ENCODE measurements at places on chromosomes 7 and 10.

GRCh38 chr7:130741331-130741995 is 7.5 kb upstream of the KLF14 start:
- DNase-seq = no peak

- no peak for DNase-seq
These were observed 1397.6 kb downstream of the GATA3 start for GRCh38 chr10:9452056-9452455.

GRCh38 chr7:118327174-118327573 is 102.7 kb downstream of the ANKRD7 start:
- DNase-seq = no peak

DNA sequence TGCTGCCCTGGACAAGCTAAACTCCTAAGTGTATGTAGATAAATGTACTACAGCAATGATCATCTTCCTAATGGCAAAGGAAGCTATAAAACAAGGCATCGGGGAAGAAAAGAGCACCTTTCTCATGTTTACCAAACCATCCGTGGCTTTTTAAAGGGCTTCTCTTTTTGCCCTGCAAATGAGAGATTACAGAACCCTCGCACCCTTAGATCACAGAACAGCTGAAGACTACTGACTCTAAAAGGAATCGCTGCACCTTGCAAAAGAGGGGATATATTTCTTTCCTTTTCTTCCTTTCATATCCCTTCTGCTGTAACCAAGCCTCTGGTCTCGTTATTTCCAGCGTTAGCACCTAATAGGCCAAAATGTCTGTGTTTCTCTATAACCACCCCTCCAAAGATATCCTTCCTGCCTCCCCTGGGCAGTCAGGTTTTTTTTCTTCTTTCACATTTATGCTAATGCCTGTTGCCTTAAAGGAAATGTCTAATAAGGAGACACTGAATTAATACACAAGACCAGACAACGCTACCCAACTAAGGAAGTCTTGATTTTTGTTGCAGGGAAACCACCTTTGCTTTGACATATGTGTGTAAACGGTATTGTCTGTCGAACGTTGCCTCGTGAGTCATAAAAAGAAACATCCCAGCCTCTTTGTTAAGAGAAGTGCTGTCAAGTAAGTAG is 10.5 kb downstream of the ST8SIA6 start:
- DNase-seq = no peak

DNA sequence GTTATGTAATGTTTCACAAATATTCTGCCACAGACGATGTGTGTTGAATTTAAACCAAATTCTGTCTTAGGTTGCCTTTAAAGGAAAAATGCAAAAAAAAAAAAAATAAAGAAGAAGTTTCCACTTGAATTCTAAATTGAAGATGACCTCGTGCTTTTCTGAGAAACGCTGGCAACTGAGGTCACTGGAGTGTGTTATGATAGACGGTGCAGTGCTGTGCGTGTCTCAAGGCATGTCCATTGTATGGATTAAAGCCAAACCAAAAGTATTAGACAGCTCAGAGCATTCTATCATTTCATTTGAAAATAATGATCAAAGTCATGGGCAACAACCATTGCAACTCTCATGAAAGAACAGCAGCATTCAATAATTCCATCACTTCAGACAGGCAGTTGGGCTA is 483.9 kb downstream of the GRM8 start:
- no peak for DNase-seq

GRCh38 chr10:103584216-103585010 is 90.9 kb downstream of the NEURL1 start:
- no peak for DNase-seq

GRCh38 chr10:86666538-86666937 is 1.8 kb upstream of the LDB3 start:
- no peak for DNase-seq

GRCh38 chr7:140885735-140886334 is 38.9 kb downstream of the BRAF start:
- DNase-seq = no peak

DNA sequence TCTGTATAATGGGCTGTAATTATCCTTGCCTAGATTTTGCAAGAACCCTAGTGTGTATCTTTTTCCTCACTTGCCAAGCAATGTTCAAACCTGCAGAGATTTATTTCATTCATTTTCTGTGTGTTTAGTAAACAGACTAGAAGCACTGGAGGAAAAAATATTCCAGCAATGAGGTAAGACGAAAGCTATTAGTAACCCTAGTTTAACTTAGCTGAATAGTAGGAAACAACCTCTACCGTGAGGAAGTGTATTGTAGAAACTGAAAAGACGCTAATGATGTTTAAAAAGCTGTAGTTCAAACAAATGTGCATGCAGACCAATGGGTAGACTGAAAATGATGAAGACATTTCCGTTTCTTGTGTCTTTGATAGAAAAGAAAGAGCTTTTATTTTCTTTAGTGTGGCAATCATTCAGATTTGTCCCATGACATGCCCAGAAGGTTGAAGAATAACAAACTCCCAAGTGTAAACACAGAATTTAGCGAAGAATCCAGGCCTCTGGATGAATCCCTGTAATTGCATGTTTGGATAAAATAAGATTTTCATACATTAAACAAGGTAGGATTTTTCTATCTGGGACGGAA is 20.7 kb downstream of the CAV1 start:
- no peak for DNase-seq

DNA sequence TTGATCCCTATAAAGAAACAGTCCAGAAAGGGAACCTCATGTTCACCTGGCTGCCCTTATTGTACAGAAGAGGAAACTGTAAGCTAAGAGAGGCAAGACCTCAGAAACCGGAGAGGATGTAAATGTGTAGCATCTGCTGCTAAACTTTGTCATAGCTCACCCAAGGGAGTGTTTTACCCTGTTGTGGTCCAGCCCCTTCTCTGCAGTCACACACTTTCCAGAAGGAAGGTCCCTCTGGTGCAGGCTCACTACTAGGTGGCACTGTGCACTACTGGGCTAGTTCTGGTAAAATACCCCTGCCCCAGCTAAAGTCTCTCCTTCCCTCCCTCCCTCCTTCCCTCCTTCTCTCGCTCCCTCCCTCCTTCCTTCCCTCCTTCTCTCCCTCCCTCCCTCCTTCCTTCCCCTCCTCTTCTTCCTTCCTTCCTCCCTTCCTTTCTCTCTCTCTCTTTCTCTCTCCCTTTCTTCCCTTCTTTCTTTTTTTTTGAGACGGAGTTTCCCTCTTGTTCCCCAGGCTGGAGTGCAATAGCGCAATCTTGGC is 42.5 kb upstream of the LCOR start:
- DNase-seq = no peak

DNA sequence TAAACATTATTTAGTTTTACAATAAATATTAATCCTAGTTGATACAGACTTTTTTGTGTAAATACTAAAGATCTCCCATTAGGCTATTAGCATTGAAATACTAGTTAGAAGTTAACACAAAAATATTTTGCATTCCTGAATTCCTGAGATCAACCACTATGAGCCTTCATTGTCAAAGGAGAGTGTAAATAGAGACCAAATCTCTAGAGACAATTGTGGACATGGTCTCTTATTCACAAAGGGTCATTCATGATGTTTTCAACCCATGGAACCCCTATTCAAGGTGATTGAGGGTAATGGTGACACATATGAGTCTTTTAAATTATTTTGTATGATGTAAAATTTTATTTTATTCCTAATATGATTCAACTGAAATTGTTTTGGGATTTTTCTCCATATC is 1454.8 kb upstream of the LRRTM3 start:
- no peak for DNase-seq

- no peak for DNase-seq
These were observed 18.8 kb downstream of the MMD2 start for GRCh38 chr7:4939971-4940728.

- DNase-seq = no peak
These were observed 145.7 kb downstream of the C10orf105 start for GRCh38 chr10:71573562-71574518.

GRCh38 chr7:146150153-146150552 is 33.6 kb downstream of the CNTNAP2 start:
- DNase-seq = no peak

DNA sequence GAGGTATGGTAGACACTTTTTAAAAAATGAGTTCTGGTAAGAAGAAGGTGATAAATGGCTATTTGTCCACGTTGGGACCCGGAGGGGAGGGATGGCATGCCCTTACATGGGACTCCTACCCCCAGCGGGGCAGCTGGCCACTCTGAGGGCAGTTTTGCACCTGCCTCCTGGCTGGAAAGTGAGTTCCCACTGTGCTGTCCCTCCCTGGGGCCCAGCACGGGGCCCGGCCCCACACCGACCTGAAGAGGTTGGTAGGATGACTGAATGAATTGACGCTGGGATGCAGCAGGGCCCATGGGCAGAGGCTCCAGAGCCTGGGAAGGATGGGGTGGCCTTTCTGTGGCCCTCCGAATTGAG is 601 bp upstream of the AEBP1 start:
- no peak for DNase-seq

DNA sequence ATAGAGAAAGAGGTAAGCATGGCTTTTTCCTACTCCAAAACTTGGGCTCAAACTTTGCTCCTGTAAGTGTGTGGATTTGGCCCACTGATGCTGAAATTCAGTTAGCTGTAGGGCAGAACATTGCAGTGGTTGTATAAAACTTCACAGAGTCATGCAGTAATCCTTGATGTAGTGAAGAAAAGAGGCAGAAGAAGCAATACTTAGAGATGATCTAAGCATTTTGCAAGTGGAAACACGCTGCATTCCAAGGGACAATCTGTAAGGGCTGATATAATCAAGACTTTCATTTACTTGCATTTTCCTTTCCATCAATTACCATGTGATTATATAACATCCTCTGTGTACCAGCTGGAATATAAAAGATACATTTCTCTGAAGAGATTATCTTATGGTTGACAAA is 338.8 kb downstream of the DNAJB9 start:
- DNase-seq = no peak

GRCh38 chr7:93914581-93915066 is 6.9 kb upstream of the GNG11 start:
- no peak for DNase-seq

GRCh38 chr7:150371996-150372270 is 3.3 kb downstream of the REPIN1 start:
- no peak for DNase-seq

GRCh38 chr7:107998150-107998549 is 4.8 kb downstream of the LAMB1 start:
- no peak for DNase-seq

DNA sequence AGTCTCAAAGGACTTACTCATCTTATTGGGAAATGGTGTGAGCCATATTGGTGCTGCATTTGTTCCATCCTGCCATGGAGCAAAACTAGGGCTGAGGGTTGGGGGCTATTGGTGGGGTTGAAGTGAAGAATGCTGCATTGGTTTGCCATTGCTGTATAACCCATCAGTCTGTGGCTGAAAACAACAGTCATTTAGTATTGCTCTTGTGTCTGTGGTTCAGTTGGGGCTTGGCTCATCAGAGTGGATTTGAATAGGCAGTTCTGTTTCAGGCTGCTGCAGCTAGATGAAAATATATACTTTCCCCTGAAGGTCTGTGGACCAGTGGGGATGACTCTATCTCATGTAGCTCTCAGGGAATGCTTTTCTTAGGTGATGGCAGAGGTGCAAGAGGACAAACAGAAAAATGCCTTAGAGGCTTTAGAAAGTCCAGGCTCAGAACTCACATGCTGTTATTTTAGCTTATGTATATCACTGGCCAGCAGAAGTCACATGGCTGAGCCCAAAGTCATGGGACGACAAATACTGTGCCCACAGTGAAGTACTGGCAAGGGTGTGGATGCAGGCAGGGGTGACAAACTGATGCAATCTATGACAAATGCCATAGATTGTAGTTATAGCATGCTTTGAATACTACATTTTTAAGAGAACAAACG is 15.2 kb upstream of the EXOC6 start:
- DNase-seq = no peak

- DNase-seq = no peak
These were observed 1211.3 kb downstream of the REEP3 start for GRCh38 chr10:64732372-64732957.

GRCh38 chr7:150940431-150941102 is 37.6 kb downstream of the KCNH2 start:
- DNase-seq = no peak

DNA sequence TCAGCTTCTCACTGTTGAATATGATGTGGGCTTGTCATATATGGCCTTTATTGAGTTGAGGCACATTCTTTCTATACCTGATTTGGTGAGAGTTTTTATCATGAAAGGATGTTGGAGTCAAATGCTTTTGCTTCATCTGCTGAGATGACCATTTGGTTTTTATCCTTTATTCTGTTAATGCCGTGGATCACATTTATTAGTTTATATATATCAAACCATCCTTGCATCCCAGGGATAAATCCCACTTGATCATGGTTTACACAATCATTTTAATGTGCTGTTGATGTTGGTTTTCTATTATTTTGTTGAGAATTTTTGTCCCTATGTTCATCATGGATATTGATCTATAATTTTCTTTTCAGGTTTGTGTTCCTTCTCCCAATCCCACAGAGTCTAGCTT is 67.0 kb downstream of the EBLN1 start:
- DNase-seq = no peak

DNA sequence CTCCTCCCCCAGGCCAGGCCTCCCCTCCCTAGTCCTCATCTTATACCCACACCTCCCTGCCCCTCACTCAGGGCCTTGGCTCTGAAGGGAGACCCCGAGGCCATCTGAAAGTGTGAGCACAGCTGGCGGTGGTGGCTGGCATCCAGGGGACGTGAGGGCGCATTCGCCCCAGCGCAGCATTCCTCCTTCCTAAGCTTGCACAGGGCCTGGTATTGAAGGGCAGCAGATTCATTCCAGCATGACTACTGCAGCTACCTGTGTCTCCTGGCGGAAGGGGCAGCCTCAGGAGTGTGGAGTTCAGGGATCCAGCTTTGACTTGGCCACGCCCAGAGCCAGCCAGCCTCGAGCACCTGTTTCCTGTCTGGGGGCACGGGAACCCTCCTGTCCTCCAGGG is 72.6 kb downstream of the PARP12 start:
- DNase-seq = no peak

DNA sequence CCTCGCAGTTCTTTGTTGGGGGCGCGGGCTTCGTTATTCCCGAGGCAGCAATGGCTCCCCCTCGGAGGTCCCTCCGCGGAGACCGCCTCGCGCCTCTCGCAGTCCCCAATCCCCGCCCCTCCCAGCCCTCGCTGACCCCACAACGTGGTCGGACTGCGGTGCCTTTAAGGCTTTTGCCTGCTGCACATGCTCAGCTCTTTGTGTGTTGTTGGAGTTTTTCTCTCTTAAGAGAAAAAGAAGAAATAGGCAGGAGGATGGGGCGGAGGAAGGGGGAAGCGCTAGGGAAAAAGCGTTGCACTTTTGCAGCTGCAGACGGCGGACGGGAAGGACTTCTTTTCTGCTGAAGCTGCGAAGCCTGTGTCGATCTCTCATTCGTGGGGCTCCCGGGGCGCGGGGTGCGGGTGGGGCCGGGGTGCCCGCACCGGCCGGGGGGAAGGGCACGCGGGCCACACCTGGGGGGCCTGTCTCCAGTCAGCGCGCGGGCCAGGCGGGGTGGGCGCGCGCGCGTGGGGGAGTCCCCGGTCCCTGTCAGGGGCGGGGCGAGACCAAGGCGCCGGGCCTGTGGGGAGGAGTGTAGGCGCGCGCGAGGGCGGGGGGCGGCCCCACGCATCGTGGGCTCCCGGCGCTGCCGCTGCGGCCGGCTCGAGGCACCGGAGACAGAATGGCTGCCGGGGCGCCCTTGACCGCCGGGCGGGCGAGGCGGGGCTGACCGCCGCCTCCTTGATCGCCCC is 445 bp upstream of the ATRNL1 start:
- no peak for DNase-seq

All from stimulated activated CD8-positive, alpha-beta memory T cell treated with anti-CD3 and anti-CD28 coated beads, Interleukin-15, amount 100 ng/mL, for 1 hour (primary cell).